ENCODE measurements at places on chromosomes 11 and 22.

GRCh38 chr22:40694411-40694810 is 15.1 kb downstream of the MCHR1 start:
- no peak for DNase-seq

DNA sequence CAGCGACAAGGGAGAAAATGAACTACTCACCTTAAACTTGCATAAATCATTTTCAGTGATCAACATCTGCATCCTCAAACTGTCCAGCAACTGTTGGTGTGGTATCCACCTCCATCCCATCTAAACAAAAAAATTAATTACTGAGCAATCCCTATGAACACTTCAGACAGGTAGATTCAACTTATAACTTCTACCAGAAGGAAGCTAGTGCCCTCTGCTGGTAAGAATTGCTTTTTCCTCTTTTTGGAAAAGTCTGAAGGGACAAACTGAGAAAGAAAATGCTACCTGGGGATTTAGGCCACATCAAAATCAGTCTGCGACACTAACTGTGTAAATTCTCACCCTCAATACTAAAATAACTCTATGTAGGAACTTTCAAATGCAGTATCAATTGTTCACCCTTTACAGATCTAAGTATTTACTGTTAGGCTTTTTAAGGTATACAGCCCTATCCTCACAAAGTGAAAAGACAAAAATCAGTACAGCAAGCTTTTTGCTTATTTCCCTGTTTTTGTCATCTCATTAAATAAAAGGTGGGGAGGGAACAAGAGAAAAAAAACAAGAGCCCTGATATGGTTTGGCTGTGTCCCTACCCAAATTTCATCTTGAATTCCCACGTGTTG is 17.9 kb downstream of the CLNS1A start:
- DNase-seq = no peak

DNA sequence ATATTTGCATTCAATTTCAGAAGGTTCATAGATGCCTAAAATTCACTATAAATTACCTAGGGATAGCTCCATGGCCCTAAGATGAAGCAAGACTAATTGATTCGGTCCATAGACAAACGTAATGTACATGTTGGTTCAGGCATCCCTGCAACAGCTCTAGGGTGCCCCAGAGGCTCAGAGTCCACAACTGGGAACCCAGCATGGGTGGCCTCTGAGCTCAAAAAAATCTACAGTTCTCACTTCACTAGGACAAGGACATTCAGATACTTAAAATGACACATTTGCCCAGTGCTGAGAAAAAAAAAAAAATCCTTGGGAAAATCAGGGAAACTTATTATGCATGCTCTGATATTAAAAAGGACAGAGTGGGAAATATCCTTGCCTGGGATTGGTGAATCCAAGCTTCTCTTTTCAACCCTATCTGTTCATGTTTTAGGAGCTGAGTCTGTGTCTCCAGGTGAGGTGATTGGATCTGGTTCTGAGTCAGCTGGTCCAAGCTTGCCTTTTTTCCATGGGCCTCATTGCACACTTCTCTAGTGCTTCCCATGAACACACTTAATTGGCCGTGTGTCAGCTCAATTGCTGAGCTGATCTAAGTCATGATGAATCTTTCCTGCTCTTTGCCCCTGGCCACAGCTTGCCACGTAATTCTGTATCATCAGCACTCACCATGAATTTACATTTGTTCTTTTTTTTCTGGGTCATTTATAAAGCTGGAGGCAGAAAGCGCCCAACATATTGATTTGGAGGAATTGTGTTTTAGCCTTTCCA is 116.3 kb upstream of the RCN1 start:
- no peak for DNase-seq

GRCh38 chr22:40025856-40026255 is 31.1 kb downstream of the FAM83F start:
- DNase-seq = no peak

- peak; percentile 42 for DNase-seq
Observed at GRCh38 chr22:42780070-42780540, 59.4 kb upstream of the A4GALT start.

DNA sequence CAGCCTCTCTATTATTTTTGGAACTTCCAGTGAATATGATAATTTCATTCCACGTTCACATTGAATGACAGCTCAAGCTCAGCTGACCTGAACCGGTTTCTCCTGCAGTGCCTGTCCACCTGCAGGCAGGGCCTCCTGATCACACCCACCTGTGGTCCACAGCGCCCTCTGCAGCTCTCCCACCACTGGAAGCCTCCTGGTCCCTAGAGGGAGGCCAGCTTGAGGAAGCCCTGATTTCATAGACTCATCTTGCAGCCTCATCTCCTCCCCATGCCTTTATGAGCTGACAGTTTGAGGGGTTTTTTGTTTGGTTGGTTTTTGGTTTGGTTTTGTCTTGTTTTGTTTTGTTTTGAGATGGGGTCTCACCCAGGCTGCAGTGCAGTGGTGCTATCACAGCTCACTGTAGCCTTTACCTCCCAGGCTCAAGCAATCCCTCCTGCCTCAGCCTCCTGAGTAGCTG is 29.9 kb upstream of the MALAT1 start:
- DNase-seq = peak; percentile 94

GRCh38 chr11:7651140-7651551 is 22.2 kb downstream of the CYB5R2 start:
- DNase-seq = no peak

GRCh38 chr11:123302751-123303195 is 107.7 kb upstream of the CLMP start:
- no peak for DNase-seq

- no peak for DNase-seq
Observed at GRCh38 chr22:50560034-50560433, 2.7 kb downstream of the SYCE3 start.

DNA sequence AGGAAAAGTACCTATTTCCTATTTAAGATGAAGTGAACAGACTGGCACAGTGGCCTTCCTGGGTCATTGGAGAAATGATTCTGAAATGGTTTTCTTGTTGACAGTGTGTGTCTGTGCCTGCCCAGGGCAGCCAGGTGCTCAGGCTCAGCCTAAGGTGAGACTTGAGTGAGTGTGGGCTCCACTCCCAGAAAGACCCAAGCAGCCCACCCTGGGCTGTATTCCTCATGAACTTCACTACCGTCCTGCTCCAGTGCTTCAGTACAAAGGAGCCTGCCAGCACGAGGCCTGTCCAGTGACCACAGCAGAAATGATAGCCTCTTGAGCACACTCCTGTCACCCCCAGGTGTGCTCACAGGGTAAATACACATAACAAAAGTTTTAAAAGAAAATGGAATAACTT is 49.5 kb downstream of the GAB4 start:
- no peak for DNase-seq

DNA sequence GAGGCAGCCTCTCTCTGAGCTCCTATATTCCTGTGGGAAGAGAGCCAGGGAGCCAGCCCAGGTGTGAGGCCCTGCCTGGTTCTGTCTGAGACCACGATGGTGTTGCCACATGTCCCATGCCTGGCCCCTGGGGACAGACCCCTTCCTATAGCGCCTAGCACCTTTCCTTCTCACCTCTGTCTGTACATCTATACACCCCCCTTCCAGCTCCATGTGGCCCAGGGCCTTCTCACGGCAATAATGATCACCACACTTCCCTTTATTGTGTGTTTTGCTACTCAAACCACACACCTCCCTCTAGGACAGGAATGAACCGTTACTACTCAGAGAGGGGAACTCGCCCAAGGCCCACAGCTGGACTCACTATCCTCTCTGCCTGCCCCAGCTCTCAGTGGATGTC is 12.8 kb downstream of the CD82 start:
- DNase-seq = no peak

GRCh38 chr22:39498368-39498767 is 3.7 kb upstream of the MIEF1 start:
- DNase-seq = no peak

DNA sequence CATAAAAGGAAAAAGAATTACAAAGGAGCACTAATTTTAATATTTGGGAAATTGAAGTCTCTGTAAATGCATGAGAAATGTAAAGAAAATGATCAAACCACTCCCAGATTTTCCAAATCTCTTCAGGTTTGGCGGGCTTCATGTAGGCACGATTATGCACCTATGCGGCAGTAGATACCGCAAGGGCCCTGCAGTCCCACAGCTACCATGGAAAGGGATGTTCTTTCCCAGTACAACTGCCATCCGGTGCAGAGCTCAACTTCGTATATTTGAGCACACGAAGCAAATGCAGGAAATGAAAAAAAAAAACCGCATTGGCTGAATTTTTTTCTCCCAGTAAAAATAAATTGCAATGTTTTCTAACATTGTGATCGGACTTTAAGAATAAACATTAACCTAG is 1.4 kb downstream of the SLC17A6 start:
- DNase-seq = no peak

DNA sequence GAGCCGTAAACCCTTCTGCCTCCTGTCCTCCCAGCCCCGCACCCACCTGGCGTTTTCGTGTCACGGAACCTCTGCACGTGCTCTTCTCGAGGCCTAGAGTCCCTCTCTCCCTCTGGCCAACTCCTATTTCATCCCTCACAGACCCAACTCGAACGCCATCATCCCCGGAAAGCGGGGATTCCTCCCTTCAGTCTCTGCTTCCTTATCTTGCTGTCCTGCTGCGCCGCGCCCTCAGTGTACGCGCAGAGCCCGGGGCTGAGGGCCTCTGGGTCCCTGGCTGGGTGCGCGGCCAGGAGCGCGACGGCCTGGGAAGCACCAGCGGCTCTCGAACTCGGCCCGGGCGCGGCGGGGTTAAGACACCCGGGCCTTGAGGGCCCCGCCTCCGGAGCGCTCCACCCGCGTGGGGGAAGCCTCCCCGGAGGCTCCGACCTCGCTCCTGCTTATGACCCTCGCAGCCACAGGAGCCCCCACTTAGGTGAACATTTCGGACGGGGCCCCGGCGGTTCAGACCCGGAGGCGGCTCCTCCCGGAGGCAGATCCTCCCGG is 398 bp upstream of the ATG16L2 start:
- no peak for DNase-seq

GRCh38 chr22:19836512-19836911 is 18.2 kb downstream of the GNB1L start:
- DNase-seq = no peak

- no peak for DNase-seq
Observed at GRCh38 chr11:100892886-100893285, 205.8 kb downstream of the ARHGAP42 start.

DNA sequence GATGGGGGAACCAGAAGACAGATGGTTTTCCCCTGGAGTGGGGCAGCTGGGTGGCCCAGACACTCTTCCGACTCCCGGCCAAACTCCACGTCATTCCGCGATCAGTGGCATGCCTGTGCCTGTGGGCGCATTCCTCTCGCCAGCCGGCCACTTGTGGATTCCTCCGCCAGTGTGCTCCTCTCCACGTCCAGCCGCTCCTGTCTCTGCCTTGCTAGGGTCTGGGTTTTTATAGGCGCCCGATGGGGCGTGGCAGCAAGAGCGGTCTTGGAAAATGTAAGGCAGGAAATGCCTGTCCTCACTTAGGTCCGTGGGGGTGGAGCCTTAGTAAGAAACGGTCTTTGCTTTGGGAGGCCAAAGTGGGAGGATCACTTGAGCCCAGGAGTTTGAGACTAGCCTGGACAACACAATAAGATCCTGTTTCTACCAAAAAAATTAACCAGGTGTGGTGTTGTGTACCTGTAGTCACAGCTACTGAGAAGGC is 81.6 kb upstream of the SEPTIN5 start:
- no peak for DNase-seq
